ENCODE measurements at places on chromosomes 13 and 19.

DNA sequence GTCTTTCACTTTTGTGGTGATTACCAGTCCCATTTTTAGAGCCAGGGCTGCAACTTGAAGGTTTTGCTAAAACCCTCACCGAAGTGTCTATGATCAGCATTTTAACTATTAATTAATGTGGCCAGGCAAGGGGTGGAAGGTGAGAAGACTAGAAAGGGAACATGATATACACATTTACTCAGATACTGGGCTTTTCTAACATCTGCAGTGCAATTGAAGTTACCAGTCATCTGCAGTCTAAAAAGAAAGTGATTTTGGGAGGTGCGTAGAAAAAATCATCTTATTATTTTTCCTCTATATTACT lies 481 bp downstream of the ALOX5AP start:
- DNase-seq = no peak

DNA sequence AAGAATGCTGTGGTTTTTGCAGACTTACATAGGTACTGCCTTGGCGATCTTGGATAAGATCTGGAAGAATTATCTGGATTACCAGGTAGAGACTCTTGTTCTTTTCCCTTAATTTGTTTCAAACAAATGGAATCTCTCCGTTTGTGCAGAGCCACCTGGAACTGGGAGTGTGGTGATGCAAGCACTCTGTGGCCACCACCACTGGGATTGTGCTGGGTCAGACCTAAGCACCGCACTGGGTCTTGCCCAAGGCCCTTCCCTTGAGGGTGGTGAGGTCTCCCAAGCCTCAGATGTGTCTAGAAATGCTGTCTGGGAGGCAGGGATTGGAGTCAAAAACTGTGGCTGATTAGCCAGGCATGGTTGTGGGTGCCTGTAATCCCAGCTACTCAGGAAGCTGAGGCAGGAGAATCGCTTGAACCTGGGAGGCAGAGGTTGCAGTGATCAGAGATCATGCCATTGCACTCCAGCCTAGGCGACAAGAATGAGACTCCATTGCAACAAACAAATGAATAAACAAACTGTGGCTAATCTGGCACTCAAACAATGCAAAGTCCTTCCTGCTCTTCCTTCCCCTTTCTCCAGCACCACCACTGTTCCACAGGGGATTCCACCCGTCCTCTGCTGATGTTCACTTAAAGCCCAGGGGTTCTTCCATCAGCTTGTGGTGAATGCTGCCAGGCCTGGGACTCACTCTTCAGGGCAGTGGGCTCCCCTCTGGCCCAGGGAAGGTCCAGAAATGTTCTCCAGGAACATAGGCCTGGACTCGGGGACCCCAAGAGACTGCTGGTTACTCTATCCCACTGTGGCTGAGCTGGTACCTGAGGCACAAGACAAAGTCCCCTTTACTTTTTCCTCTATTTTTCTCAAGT lies 10.8 kb upstream of the CEACAM1 start:
- DNase-seq = no peak

GRCh38 chr19:17160908-17161307 lies 54.2 kb upstream of the USE1 start:
- no peak for DNase-seq

- DNase-seq = no peak
Measured at GRCh38 chr13:51647067-51647466, 62.8 kb downstream of the WDFY2 start.

GRCh38 chr13:64556376-64556775 lies 2673.8 kb downstream of the PCDH9 start:
- no peak for DNase-seq

DNA sequence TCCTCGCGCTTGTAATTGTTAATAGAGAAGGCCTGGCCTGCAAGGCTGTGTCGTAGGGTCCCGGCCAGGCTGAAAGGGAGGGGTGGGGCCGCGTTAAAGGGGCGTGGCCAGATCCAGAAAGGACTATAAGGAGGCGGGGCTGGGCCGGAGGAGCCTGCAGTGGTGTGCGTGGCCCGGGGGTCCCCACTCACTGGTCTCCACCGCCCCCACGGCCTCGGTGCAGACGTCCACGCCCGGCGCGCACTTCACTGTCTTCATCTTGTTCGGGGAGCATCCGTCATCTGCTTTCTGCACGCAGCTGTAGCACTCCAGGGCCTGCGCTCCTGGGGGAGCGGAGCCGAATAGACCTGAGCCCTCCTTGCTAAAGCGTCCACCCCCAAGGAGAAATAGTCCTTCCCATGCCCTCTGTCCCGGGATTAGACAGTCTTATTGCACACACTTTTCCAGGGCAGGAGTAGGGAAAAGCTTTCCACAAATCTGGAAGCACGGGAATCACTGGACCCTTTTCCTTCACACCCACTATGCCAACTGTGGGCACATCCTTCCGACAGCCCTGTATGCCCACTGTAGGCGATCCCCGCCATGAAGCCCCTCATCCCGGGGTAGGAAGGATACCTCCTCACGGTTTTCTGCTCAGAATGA lies 1.2 kb downstream of the LYPD3 start:
- DNase-seq = no peak

GRCh38 chr19:8321986-8322637 lies 816 bp downstream of the RPS28 start:
- no peak for DNase-seq
